GM12891 (cell line): ENCODE measurements at places on chromosomes 1 and 21.
A peak's percentile ranks its signal among the peaks of the same experiment; 100 is the strongest.

DNA sequence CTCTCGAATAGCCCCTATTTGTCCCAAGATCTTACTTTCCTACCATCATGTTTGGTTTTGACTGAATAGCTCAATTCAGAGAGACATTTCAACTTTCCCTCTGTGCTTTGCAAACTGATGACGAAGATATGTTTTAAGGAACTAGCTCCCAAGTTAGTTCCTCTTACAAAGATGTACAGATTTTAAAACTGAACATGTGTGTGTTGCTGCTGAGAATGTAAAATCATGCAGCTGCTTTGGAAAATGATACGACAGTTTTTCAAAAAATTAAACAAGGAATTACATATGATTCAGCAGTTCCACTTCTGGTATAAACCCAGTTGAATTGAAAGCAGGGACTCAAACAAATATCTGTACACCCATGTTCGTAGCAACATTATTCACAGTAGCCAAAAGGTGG lies 33.6 kb downstream of the KIF26B start:
- no peak for DNase-seq

DNA sequence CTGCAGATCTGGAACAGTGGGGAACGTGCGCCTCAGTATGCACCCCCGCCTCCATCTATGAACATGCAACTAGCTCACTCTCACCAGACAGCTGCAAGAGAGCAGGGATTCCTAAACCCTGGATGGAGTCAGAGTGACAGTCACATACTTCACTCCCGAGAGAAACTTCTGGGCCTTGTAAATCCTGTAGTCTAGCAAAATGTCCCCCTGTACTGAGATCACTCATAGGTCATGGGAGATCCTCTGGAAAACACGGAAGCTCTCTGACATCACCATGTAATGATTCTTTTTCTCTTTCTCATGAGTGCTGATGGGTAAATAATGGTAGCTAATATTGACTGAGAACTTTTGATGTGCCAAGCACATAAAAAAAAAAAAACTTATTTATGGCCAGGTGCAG lies 23.4 kb upstream of the TARDBP start:
- DNase-seq, result no peak

DNA sequence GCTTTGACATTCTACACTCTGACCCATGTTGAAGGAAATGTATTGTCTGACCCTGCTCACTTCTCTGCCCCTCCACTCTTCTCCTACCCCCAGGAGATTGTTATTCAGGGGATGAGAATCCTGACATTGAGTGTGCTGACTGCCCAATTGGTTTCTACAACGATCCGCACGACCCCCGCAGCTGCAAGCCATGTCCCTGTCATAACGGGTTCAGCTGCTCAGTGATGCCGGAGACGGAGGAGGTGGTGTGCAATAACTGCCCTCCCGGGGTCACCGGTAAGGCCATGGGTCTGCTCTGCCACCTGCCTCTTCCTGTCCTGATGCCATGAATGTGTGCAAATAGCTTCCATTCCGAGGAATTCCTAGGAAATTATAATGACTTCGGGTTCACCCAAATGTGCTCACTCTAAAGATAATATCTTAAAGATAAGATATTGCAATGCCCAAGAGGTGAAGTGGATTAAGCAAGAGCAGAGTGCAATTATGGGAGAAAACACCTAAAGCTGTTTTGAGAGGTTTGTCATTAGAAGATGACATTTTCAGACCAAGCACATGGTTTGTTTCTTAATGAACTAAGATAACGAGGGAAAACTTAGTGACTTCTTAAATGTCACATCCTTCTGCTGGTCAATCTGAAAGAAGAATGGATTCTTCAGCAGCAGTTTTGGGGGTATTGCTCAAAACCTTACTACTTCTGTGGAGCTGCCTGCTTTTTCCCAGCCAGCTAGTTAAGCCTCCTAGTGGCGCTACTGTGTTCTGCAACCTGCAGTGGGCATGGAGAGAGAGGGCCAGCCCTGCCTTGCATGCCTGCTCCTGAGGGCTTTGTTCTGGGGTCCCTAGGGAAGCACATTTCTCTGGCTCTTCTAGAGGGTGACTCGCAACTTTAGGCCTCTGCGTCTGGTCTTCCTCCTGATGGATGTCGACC lies 41.6 kb downstream of the LAMC2 start:
- DNase-seq, result peak; percentile 37

- DNase-seq, result no peak
Measured at GRCh38 chr1:160884579-160884978, 401 bp downstream of the ITLN1 start.

DNA sequence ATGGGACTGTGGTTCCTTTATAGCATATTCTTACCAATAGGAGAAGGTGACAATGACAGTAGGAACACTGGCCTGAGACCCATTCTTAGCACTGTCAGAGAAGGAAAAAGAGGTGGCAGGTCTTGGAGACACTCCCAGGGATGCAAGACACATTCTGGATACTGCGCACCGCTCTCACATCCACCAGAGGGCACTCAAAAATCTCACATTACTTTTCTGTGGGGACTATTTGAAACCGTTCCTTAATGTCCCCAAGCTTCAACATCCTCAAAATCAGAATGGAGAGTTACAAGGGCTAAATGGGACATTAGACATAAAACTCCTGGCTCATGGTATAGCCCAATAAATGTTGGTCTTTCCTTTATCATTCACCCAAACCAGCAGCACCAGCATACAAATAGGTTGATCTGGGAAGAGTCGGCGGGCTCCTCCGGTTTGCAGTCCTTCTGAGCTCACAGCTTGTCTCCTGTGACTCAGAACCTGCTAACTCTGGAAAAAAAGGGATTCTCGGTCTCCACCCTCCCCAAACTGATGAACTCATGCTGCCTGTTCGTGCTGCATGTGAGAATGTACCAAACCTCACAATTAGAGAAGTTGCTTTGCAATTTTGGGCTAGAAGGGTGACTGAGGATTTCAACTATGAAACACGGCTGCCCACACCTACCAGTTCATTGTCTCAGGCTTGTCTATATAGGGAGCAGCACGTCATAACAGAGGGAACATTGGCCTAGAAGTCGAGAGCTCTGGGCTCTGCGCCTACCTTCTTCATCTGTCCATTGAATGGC lies 40.2 kb downstream of the IL12RB2 start:
- DNase-seq, result no peak

GRCh38 chr1:19469004-19469403 lies 16.3 kb downstream of the CAPZB start:
- DNase-seq, result no peak

DNA sequence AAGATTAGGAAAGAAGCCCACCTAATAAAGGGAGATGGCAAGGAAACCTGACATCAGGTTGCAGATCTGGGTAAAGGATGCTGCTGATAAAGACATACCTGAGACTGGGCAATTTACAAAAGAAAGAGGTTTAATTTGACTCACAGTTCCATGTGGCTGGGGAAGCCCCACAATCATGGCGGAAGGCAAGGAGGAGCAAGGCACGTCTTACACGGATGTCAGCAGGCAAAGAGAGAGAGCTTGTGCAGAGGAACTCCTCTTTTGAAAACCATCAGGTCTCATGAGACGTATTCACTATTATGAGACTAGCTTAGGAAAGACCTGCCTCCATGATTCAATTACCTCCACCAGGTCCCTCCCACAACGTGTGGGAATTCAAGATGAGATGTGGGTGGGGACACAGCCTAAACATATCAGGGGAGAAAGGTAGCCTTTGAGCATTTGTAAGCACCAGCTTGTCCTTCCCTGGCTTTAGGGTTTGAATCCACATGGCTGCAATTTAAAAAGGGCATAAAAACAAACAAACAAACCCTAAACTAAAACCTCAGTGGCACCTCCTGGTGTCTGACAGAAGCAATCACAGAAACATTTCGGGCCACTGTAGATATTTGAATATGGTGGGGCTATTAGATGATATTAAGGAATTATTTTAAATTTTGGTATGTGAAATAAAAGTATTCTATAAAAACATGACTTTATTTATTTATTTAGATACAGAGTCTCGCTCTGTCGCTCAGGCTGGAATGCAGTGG lies 33.1 kb downstream of the SLC2A7 start:
- no peak for DNase-seq

DNA sequence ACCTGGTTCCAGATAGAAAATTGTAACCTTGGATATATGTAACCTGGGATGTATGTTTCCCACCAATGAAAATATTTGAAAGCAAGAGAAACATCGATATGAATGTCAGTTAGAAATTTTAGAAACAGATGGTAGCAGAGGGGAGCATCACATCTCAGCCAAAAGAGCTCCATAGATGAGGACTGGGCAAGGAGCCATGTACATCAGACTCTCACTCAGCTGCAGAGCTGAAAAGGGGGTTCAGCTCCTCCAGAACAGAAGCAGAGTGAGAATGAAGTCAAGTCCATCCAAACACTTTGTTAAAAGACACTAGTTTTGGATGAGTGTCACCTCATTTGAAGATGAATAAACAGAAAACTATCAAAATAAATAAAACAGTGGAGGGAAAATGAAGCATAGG lies 202.4 kb downstream of the HMCN1 start:
- DNase-seq, result no peak

- no peak for DNase-seq
Measured at GRCh38 chr21:15023776-15024175, 41.0 kb downstream of the NRIP1 start.

- no peak for DNase-seq
Measured at GRCh38 chr1:241932845-241933244, 24.7 kb upstream of the BECN2 start.

DNA sequence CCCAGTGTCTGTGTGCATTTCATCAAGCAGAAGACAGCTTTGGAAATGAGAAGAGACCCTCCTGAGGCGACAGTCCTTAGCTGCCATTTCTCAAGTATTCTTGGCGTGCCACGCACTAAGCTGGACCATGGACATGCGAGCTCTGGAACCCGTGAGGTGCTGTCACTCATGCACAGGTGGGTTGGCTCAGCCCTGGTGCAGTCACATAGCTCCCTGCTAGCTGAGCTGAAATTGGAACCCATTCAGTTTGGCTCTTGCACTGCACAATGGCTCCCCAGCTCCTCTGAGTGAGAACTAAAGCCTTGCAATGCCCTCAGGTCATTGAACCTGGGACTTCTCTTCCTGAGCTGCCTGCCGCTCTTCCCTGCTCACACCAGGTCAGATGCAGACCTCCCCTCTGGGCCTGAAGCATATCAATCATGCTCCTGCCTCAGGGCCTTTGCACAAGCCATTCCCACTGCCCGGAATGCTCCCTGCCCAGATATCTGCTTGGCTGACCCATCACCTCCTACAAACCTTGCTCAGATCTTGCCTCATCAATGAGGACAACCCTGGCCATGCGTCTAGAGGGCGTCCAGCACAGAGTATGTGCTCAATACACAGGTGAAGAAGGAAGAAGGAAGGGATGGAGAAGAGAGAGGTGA lies 6.3 kb upstream of the SRARP start:
- DNase-seq, result no peak
